ENCODE measurements at places on chromosomes 6 and 20.
A peak's percentile ranks its signal among the peaks of the same experiment; 100 is the strongest.

- DNase-seq, result no peak
Observed at GRCh38 chr6:29490552-29490951, 2.8 kb upstream of the MAS1L start.

GRCh38 chr20:59443550-59443949 is 143.1 kb downstream of the EDN3 start:
- no peak for DNase-seq

- DNase-seq, result no peak
Observed at GRCh38 chr6:117303323-117303722, 38.0 kb downstream of the VGLL2 start.

DNA sequence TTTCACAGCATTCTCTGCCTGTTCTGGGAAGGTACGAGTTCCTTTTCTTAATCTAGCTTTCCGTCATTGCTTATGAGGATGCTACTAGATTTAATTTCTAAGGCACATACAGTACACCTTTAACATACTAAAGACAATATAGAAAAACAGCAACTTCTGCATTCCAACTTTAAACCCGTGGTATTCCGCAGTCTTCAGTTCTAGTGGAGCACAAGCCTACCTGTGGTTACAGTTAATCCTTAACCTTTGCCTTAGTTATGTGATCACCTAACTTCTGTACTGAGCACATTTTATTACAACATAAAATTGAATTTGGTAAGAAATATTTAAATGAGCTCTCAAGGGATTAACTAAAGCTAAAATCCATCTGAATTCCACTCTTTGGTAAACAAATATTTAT is 289.5 kb downstream of the BTBD9 start:
- DNase-seq, result no peak

- no peak for DNase-seq
Observed at GRCh38 chr6:167146135-167146534, 11.6 kb downstream of the GPR31 start.

DNA sequence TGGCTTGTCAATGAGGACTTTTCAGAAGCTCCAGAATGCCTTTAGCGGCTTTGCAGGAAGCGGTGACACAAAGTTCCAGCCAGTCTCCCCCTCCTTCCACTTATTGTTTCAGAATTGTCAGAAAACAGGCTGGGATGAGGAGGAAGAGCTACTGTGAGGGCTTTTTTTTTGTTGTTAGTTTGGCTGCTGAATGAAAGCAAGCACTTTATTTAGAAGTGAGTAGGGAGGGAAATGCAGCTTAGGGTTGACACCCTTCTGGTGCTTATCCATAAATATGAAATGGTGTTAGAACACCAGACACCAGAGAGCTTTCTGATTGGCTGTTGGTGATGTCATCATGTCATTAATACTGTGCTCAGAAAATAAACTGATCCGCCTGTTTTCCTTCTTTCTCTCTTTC is 251.5 kb downstream of the SOX4 start:
- DNase-seq, result no peak

DNA sequence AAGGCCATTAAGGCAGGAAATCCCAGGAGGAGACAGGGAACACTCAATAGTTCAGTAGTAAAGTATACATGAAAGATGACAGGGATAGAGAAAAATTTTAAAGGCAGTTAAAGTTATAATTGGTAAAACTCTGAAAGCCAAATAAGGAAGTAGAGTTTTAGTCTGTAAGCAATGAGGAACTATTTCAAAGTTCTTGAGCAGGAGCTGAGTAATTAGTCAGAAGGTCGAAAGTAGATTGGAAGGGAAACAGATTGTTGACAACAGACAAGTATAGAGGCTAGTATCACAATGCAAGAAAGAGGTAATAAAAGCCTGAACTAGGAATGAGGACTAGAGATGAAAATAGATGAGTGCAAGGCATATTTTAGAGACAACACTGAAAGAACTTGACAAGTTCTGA is 150.3 kb downstream of the CDK19 start:
- no peak for DNase-seq

DNA sequence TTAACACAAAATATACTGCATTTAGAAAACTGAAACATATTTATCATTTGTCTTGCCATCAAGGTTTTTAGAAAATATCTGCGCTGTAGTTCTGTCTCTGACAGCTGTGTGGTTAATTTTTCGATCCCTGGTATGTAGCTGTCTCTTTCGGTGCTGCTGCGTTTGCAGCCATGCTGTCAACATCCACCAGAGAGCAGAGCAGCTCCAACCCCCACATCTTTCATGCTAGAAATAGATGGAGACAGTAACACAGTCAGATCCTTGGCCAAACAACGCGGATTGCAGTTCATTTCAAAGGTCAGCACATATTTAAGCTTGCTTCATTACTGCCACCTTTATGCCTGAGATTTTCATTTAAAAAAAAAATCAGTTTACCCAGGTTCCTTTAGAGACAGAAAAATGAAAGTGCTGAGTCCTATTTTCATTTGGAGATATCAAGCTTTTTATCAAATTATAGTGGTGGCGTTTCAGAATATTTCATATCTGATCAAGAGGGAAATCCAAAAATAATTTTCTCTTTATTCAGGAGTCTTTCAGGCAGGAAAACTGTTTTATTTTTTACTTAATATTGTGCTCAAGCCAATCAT is 157.7 kb upstream of the MMS22L start:
- no peak for DNase-seq

- DNase-seq, result no peak
Observed at GRCh38 chr6:109693111-109693510, 2.0 kb downstream of the FIG4 start.

GRCh38 chr20:15318682-15319081 is 981.3 kb upstream of the FLRT3 start:
- no peak for DNase-seq

GRCh38 chr6:144768551-144769075 is 483.5 kb downstream of the UTRN start:
- DNase-seq, result no peak

- DNase-seq, result no peak
Observed at GRCh38 chr6:108608453-108609275, 47.9 kb downstream of the FOXO3 start.

- DNase-seq, result no peak
Observed at GRCh38 chr6:3196770-3197169, 30.7 kb downstream of the TUBB2B start.

DNA sequence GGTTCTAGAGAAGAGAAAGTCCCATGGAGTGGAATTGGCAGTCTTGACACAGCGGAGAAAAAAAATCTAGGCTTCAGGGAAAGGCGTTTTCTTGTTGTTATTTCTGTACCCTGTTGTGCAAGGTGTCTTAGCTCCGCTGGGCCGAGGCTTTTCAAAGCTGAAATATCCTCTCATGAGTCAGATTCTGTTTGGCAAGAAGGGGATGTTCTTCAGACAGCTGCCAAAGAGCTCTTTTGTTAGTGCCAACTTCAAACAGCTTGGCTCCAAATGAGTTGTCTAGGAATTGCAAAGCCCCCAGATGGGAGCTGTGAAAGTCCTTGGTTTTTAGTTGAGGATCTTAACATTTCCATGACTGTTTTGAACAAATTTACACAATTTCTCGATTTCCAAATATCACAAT is 45.6 kb downstream of the LRRN4 start:
- DNase-seq, result no peak

GRCh38 chr20:52191916-52192718 is 538 bp upstream of the ZFP64 start:
- DNase-seq, result peak; percentile 82

DNA sequence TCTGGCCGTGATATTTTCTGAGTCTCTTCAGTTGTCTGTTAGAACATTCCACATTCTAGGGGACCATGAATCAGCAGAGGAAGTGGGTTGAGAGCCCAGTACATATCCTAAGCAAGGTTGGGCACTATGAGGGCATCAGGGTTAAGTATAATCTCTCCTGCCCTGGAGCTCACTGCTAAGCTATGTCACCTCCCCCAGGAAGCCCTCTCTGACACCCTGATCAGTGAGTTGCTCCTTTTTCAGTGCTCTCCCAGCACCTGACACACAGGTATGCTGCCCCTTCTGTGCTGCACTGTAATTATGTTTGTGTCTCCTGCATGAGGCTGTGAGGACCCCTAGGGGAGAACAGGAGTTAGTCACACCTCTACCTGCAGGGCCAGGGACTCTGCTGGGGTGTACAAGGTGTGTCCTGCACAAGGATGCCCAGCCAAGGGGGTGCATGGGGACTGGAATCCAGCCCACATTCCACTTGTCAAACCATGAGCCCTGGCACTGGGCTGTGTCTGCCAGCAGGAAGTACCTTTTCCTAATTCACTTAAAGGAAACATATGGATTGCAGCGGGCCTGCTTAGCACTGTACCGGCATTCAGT is 3.9 kb downstream of the RAB44 start:
- no peak for DNase-seq

All from stimulated activated naive CD4-positive, alpha-beta T cell (primary cell).